ENCODE measurements at places on chromosomes 4 and X.

GRCh38 chr4:187602339-187603092, 393.1 kb upstream of the ZFP42 start:
- DNase-seq, result no peak

DNA sequence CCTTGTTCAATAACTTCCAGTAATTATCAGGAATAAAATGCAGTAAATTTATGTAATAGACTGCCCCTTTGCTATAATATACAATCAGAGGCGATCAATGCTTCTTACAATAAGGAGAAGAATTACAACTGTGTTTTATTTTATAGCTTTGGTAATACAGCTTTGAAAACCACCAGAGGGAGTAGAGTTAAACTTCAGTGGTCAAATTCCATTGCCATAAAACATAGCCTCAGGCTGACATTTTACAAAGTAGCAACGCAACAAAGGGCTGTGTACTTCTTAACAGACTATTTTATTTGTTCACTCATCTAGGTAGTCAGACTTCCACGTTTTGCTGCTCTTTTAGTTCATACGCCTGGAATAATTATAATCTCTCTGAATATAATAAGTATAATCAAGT, 58.5 kb downstream of the TEX13C start:
- DNase-seq, result no peak

- DNase-seq, result no peak
These were observed 30.4 kb downstream of the FNIP2 start for GRCh38 chr4:158799013-158799770.

DNA sequence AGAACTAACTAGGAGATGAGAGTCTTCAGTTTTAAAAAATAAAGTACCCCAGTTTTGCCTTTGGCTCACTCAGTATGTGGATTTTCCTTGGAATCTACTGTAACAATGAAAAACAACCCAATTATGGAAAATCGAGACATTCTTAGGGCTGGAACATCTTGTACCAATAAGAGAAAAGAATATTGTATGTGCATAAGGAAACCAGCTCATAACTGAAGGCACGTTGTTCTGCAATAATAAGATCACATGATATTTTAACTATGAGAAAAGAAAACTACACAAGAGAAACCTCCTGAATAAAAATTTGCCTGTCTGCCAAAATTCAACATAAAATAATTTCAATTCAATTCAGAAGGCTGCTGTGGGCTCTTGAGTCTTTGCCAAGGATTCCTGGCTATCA, 261.8 kb upstream of the EDNRA start:
- no peak for DNase-seq

DNA sequence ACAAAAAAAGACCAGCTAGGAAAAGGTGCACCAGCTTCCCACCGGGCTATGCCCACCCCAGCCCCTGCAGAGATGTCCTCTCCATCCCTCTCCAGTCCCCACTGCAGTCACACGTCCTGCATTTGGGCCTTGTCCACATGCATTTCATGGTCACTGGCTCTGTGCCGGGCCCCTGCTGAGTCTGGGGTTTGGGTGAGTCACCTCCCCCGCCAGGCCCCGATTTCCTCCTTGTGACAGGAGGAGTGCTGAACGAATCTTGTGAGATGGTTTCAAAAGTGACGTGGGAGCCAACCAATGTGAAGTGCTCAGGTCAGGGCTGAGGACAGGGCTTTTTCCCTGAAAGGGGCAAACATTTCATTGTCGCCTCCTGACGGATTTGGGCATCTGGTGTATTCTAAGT, 7.1 kb downstream of the CPZ start:
- DNase-seq, result no peak

DNA sequence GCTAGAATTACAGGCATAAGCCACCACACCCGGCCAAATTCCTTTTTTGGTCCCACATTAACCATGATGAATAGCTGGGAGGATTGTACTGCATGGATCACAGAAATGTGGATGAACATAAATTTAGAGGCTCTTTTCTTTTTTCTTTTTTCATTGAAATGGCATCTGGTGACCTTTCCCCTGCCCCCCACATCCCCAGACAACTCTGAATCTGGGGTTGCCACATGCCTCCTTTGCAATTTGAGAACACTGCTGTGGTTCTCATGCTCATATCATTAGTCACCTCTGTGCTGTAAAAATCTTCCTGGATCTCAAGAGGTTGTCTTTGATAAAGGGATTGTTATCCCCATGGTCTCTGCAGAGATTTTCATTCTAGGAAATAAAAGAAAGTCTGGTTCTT, 22.8 kb upstream of the FMR1NB start:
- DNase-seq, result no peak

GRCh38 chrX:18951032-18951431, 32.9 kb downstream of the PHKA2 start:
- DNase-seq, result no peak

GRCh38 chr4:97593248-97593647, 550.0 kb downstream of the STPG2 start:
- no peak for DNase-seq

- DNase-seq, result no peak
These were observed 54.4 kb upstream of the MAP9 start for GRCh38 chr4:155430895-155431795.

DNA sequence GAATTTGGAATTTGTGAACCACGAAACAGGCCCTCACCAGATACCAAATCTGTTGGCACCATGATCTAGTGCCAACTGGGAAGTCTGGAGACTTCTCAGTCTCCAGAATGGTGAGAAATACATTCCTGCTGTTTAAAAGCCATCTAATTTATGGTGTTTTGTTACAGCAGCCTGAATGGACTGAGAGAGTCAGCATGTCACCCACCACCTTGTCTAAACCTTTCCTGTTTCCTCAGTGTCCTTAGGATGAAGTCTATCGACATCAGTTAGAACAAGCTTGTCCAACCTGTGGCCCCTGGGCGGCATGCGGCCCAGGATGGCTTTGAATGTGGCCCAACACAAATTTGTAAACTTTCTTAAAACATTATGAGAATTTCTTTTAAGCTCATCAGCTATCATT, 42.1 kb downstream of the FREM3 start:
- no peak for DNase-seq

GRCh38 chr4:110294165-110294564, 95.8 kb upstream of the ELOVL6 start:
- no peak for DNase-seq

GRCh38 chr4:7158081-7158750, 34.1 kb upstream of the SORCS2 start:
- DNase-seq, result no peak

GRCh38 chr4:972651-973424, 531 bp downstream of the DGKQ start:
- DNase-seq, result peak; percentile 26

DNA sequence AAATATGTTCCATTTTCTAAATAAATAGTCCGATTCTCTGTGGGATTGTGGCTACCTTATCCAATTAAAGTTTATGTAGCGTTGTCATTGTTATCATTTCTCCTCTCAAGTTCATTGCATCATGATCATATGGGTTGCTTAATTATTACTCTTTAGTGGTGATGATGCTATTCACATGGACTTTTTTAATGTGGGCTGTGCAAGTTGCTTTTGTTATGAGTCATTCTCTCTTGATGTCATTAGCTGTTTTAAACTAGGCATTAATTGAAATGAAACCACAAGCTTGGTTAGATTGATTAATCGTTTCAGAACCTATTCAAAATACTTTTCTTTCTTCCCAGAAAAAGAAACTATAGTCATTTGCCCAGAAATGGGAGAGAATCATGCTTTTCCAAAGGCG, 38.2 kb downstream of the NHS start:
- DNase-seq, result no peak

DNA sequence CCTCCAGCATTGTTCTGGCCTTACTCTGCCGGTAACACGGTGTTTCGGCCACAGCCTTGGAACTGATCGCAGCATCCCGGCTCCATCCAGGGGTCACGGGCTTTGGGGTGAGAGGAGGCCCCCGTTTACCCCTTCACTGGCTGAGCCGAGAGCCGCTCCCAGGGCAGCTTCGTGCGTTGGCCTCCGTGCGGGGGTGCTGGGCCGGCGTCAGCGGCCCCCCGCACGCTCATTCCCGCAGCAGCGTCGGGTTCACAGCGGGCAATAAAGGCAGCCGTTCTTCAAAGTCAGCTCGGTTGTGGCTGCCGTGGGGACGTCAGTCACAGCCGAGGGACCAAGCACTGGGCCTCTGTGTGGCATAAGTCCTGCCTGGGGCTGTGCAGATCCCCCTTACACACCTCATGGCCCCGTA, 25.3 kb upstream of the PLCXD1 start:
- no peak for DNase-seq

- no peak for DNase-seq
These were observed 43.2 kb downstream of the MTMR8 start for GRCh38 chrX:64352081-64352480.

- DNase-seq, result no peak
These were observed 20.7 kb downstream of the TAPT1 start for GRCh38 chr4:16205298-16206164.

GRCh38 chr4:121129606-121130325, 34.4 kb downstream of the TNIP3 start:
- DNase-seq, result no peak

DNA sequence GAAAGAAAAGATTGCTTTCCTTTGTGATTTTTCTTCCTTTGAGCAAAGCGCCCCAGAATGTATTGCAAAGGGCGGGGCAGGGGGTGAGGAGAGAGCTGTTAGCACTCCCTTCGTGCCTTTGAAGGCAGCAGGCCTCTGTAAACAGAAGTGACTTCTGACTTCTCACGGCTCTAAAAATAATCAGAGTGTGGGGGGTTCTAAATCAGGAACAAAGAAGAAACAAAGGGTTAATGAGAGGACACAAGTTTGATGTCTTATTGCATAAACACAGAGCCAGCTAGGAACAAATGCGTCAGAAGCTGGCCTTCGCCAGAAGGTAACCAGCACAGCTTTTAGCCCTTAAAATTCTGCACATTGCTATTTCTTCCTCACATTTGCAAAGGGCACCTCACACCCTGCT, 626.2 kb downstream of the MID1IP1 start:
- DNase-seq, result no peak

DNA sequence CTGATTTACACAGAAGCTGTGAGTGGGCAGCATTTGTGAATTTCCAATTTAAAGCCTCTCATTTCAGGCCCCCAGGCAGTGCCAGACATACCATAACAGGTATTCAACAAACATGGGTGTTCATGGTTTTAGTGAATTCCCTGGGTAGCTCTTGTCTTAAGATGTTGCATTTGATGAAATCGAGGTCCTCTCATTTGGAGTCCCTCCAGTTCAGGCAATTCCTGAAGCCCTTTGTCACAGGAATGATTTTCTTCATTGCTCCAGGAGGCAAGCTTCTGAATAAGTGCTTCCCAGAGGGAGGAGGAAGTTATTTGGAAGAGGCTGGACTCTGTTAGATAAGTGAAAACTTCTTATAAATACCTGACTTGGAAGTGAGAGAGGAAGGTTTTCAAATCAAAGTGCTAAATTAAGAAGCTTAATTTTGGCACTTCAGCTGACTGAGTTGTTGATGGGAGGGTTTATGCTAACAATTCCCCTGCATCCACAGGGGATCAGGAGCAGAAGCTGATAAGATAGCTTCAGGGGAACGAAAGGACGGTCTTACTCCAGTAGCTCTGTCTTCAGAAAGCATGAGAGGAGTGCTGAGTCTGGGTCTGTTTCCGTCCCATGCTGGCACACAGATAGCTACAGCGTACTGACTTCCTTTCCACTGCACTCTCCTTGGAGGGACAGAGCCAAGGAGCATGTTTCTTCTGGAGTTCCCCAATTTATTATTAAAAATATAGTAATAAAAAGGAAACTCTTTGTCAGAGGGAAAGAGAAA, 543.1 kb downstream of the GBA3 start:
- DNase-seq, result no peak

- no peak for DNase-seq
These were observed 1382.6 kb downstream of the ARAP2 start for GRCh38 chr4:34861666-34862065.

GRCh38 chr4:113447061-113447460, 314.5 kb downstream of the CAMK2D start:
- no peak for DNase-seq

DNA sequence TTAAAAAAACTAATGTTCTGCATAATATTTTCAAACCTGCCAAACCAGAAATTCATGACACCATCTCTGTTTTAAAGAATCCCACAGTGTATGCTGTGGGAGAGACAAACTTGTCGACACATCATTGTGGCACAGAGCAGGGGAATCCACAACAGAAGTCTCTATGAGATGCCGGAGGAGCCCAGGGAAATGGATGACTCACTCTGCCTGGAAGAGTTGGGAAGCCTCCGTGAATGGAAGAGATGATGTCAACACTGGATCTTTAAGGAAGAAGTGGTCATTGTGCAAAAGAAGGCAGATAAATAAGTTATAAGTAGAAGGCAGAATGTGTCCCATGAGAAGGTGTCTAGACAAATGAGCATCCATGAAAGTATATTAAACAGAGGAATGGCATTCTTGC, 595.1 kb downstream of the RAB28 start:
- no peak for DNase-seq

GRCh38 chr4:107993969-107994368, 4.3 kb downstream of the HADH start:
- no peak for DNase-seq

- no peak for DNase-seq
These were observed 11.7 kb downstream of the GPM6B start for GRCh38 chrX:13805241-13805640.

DNA sequence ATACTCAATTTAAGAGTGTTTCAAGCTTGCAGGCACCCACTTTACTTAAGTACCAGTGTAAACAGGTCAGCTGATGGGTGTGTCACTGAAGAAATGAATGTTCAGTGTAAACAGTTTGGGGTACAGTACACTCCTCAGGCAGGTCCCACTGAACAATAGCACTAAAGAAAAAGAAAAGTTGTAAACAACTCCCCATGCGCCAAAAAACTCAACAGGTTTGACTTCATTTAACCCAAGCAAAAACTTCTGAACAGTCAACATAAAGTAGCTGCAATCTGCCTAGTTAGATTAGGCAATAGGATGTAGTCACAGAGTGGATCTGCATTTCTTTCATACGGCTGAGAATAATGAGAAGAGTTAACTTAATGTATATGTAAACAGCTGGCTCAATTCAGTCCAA, 93.2 kb downstream of the FAM13A start:
- DNase-seq, result no peak
